ENCODE measurements at places on chromosomes 6 and 20.
A peak's percentile ranks its signal among the peaks of the same experiment; 100 is the strongest.

GRCh38 chr20:44110816-44111568 is 76.0 kb downstream of the JPH2 start:
- no peak for DNase-seq

DNA sequence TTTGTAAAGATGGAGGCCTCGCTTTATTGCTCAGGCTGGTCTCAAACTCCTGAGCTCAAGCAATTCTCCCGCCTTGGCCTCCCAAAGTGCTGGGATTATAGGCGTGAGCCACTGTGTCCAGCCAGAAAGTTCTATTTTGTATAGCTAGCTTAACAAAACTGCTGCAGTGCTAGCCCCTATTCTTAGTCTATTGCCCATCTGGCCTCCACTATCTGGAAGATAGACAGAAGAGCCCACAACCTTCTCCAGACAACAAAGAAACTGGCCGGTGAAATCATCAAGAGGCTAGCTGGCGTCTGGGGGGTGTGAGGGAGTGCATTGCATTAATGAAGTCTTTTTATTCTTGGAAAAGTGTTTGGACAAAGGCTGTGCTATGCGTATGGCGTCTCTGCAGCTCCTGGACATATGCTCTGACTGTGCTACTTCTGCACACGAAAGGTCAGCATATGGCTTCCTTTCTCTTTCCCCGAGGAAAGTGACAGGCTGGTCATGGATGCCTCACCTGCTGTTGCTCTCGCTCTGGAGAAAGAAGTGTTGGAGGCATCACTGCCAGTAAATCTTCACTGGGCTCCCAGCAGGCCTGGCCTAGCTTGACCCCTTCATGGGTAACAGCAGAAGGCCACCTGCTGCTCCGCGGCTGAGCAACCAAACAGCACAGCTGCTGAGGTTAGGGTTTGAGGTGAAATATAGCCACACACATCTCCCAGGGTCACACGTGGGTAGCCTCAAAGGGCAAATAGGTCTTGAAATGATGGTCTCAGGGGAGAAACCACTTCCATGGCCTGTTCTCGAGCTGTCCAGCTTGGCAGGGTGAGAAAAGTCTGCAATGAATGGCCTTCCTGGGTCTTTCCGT is 95.1 kb upstream of the IYD start:
- no peak for DNase-seq

GRCh38 chr20:15706719-15707118 is 866.5 kb downstream of the KIF16B start:
- DNase-seq: no peak

GRCh38 chr6:151388997-151389617 is 2.3 kb downstream of the ZBTB2 start:
- DNase-seq: no peak

- DNase-seq: peak; percentile 50
Measured at GRCh38 chr20:36847009-36847709, 28.8 kb upstream of the TLDC2 start.

DNA sequence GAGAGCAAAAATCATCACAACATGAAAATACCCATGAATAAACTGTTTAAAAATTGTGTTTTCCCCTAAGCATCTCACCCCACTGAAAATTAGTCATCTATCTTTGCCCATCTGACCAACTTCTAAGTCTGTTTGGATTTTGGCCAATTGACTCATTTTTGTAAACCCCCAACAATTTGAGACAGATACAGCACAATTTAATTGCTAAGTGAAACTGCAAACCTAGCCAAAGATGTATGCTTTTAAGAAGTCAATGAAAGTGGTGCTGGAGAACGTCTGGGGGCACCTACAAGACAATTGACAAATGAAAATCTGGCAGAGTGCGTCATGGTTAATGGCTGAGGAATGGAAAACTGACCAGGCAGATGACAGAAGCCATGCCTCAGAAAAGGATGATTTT is 30.9 kb upstream of the SLC24A3 start:
- DNase-seq: no peak

DNA sequence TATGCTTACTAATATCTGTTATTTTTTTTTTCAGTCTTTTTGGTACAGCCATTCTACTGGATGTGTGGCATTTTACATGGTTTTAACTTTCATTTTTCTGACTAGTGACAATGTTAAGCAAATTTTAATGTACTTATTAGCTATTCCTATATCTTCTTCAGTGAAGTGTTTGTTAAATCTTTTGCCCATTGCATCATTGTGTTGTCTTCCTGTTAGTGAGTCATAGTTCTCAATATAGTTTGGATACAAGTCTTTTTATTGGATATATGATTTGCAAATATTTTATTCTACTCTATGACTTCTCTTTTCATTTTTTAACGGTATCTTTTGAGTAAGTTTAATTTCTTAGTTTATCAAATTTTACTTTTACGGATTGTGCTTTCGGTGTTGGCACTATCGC is 519.4 kb downstream of the CDKAL1 start:
- peak; percentile 26 for DNase-seq

Data from fibroblast of skin of scalp (primary cell).